Type B pancreatic cell (in vitro differentiated cells): ENCODE measurements at places on chromosomes 2 and 18.

- DNase-seq, result peak; percentile 2
Measured at GRCh38 chr2:101608408-101609310, 88.8 kb upstream of the MAP4K4 start.

- no peak for DNase-seq
Measured at GRCh38 chr2:29723255-29724001, 198.0 kb downstream of the ALK start.

DNA sequence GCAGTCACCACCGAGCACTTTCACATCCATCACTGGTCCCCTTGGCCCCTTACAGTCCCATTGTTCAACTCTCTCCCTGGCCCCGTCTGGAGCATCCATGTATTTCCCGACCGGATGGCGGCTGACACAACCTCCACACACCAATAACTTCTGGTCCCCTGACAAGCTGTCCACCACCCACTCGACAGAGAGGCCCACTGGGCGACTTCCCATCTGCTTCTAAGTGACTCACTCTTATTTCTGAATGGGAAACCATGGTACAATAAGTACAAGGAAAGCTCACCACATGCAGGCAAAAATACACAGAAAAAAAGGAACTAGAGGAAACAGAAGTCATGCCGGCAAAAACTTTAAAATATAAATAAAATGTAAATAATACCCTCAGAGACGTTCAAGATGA, 82.9 kb upstream of the RAB12 start:
- DNase-seq, result no peak

GRCh38 chr18:48539406-48540250, 797 bp downstream of the CTIF start:
- peak; percentile 74 for DNase-seq

- DNase-seq, result no peak
Measured at GRCh38 chr18:38520786-38521185, 955.2 kb upstream of the CELF4 start.

- DNase-seq, result no peak
Measured at GRCh38 chr18:24995056-24995455, 356.9 kb downstream of the ZNF521 start.

GRCh38 chr18:46705521-46705920, 48.5 kb upstream of the LOXHD1 start:
- DNase-seq, result no peak

GRCh38 chr2:37720533-37721200, 49.2 kb upstream of the CDC42EP3 start:
- no peak for DNase-seq

DNA sequence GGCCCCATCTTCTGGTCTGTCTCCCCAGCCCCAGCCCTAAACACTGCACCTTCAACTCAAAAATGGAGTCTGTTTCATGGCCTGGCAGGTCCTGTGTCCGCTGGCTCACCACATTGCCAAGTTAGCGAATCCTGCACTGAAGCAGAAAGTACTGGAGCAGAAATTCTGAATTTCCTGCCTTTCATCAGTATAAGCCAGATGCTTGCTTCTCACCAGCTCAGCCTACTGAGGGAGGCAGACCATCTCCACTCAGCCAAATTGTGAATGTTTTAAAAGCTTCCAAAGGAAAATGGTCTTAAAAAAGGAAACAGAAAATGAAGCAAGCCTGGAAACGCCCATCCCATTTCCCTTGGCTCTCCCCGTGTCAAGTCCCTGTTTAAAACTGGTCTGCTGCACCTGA, 157.8 kb downstream of the C1D start:
- no peak for DNase-seq

DNA sequence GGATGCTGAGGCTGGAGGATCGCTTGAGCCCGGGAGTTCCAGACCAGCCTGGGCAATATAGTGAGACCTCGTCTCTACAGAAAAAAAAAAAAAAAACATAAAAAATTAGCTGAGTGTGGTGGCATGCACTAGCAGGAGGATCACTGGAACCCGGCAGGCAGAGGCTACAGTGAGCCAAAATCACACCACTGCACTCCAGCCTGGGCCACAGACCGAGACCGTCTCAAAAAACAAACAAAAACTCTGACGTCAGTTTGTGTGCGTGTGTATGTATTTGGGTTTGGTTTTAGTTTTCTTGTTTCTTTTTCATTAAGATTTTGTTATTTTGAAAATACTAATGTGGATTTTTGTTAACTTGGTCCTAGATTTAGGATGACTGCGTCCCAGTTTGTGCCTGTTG, 19.0 kb downstream of the CEP68 start:
- DNase-seq, result no peak

GRCh38 chr2:170180031-170180566, 2.2 kb downstream of the MYO3B start:
- DNase-seq, result no peak

DNA sequence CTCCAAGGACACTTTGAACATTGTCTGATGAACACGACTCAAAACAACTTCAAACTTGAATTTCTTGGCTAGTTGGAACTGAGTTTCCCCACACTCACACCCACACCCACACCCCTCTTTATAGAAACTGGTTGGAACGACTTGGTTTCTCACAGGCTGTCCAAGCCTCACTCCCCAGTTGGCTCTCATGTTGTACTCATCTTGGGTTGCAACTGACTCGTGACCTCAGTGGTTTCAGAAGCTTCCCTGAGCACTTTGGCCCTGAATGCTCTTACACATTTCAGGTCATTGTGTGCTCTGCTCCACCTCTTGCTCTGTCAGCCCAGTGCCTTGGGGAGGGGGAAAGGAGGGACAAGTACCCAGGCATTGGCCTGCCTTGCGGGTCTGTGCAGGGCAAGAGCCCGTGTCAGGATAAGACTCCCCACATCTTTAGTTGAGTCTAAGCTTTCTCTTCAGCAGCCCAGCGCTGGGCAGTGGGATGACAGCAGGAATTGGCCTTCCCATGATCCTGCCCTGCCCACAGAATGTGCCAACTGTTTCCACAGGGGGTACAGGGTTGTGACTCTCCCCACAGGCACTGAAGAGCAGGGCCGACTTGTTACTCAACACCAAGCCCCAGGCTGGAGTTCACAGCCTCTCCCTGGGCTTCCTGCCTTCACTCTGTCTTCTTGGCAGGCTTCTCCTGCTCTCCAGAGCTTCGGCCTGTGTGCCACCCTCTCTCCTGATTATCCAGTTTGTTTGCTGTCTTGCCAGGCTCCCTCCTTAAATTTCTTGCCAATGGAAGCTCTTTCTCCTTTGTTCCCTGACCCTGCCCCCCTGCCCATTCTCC, 104.6 kb downstream of the RTN4 start:
- DNase-seq, result no peak

DNA sequence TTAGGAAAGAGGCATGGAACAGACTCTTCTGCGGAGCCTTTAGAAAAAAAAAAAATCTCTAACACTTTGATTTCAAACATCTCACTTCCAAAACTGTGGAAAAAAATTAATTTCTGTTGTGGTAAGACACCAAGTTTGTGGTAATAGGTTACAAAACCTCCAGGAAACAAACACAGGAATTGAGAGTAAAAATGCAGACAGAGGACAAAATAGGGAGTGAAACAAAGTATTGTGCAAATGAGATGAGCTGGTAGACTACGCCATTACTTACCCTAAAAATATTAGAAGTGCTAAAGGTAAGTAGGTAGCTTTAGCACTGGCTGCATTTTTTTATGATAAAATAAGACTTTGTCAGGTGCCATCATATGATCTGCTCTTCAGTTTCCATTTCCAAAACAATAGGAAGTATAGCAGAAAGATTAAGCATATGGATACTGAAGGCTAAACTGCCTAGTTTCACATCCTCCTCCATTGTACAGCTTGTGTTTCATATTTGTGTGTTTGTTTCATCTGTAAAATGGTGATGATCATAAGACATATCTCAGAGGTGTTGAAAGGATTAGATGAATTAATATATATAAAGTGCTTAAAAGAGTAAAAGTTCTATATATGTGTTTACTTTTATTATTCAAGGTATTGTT, 309.2 kb downstream of the NR4A2 start:
- no peak for DNase-seq

DNA sequence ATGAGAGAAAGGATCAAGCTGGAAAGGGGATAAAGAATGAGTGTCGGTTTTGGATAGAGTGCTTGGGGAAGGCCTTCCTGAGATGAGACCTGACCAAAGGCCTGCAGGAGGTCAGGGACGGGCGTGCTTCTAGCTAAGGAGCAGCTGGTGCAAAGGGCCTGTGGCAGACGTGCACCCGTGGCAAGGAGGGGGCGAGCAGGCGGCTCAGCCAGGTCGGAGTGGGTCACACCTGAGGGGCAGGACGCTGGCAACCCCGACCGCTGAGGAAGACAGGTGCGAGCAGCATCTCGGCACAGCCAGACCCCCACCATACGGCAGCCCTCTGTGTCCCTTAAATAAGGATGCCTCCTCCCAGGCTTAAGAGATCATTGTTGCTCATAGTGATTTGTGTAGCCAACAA, 48.1 kb downstream of the ODC1 start:
- no peak for DNase-seq

DNA sequence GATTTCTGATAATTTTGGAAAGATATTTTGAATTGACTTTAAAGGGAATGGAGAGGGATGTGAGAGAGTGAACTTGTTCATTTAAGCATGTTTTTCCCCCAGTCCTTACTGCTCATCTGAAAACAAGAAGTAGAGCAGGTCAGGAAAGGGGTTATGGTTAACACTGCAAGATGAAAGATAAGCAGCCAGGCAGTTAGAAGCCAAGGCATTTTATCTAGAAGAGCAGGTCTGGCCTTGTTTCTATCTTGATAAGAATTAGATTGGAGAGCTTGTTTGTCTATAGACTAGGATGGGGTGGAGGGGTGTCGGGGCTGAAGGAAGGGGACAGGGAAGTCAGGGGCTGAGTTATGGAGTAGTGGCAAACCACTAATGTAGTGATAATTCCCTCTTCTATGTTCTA, 171.6 kb downstream of the IKZF2 start:
- no peak for DNase-seq

DNA sequence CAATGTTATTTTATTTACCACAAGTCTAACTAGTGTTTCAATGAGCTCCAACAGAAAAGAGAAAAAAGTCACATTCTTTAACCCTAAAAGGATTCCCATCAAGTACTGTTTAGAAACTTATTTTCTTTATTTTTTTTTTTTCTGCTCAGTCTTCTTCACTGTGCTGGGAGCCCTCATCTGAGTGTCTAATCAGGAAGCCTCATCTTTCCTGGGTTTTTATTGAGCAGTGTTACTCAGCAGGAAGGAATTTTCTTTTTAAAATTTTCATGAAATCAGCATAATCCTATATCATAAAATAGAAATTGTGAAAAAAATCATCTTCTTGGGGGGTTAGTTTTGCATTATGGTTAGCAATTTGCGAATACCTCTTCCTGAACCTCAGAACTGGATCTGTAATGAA, 453.8 kb downstream of the CDH2 start:
- DNase-seq, result no peak

- no peak for DNase-seq
Measured at GRCh38 chr18:6069539-6069938, 174.2 kb upstream of the TMEM200C start.

DNA sequence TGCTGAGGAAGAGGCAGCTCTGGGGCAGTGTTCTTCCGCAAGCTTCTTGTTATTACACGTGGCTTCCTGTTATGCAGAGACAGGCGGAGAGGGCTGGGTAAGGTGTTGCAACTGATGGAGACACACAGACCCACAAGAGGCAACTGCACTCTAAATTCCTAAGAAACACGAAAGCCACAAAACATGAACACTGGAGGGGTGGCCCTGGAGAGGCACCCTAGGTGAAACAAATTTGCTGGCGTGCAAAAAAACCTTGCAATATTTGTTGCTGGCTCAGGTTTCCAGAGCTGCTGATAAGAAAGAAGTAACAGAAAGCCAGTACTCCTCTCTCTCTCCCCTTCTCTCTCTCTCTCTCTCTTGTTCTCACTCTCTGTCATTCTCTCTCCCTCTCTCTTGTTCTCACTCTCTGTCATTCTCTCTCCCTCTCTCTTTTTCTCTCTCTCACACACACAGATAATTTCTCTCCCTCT, 31.8 kb downstream of the ARHGAP25 start:
- DNase-seq, result no peak

DNA sequence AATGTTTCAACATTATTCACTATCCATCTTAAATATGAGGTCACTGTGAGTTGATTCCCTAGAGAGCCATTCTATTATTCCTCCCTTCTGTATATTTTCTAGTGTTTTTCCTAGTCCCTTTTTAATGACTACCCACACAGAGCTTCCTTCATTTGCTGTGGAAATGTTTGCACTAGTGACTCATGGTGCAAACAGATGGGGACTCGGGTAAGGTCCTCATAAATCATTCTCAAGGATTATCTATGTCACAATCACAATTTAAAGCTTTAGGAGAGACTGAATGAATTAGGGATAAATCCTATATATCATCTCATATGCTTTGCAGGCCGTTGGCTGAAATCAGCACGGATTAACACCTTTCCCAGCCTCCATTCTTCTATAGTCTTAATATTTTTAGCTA, 159.6 kb downstream of the DCC start:
- no peak for DNase-seq

- DNase-seq, result peak; percentile 24
Measured at GRCh38 chr2:74097574-74097973, 50.1 kb downstream of the BOLA3 start.

DNA sequence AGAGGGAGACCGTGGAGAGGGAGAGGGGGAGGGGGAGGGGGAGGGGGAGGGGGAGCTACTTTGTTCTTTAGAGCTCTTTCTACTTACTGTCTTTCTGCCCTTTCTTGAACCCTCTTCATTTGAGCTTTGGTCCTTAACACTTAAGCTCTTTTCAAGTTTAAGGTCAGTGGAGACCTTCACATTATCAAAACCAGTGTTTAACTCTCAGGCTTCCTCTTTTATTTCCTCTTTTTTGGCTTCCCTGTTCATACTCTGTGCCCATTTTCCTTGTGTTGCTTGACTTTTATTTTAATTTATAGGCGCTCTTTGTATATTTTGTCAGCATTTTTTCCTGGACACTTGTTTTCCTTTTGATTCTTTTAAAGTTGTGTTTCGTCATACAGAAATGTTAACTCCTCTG, 37.1 kb downstream of the ACSL3 start:
- no peak for DNase-seq

DNA sequence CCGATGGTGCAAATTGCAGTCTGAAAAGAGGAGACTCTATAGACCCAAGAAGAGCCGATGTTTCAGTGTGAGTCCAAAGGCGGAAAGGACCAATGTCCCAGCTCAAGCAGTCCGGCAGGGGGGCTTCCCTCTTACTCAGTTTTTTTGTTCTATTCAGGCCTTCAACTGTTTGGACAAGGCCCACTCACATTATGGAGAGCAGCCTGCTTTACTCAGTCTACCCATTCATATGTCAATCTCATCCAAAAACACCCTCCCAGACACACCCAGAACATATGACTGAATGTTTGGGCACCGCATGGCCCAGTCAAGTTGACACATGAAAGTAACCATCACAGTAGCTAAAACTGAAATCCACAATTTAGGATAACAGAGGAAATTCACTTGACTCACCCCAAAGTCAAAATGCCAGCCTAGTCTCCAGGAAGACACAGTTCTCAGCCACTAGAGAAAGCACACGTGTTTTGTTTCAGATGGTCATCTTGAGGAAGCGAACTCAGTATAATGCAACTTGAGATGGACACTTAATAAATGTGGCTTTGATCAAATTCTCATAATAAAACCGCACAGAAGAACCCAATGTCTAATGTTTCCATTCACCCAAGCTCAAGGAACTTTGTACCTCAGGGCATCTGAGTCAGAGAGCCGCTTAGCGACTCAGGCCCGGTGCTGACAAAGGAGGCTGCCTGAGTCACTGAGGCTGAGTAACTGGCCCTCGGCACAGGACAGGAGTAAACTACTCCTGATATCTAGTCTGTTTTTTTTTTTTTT, 2.4 kb downstream of the FHL2 start:
- DNase-seq, result no peak
